ENCODE measurements at places on chromosomes 5 and 9.

DNA sequence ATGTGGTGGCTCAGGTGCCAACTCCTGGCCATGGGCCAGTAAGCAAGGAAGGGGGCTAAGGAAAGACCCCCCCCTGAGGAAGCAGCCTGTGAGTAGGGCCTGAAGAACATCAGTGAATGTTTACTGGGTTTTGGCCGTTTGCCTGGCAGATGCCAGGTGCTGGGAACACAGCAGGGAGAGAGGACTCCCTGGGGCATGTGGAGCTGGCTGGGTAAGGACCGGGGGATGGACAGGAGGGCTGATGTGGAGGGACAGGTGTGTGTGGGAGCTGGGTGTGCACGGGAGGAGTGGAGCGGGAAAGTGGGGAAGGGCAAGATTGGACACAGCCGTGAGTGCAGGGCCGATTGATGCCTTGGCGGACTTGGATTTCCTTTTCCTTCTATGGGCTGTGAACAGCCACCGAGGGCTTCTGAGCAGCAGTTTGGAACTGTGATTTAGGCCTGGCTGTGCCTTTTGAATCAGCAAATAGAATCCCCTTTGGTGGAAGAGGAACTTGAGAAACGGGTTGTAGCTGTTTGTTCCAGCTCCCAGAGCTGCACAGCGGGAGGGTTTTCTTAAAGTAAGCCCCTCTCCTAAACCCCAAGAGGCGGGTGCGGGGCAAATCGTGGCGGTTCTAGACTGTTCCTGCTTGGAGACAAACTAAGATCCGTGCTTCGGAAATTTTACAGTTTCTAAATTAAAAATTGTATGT, 3.1 kb downstream of the HMCN2 start:
- H3K27me3 ChIP-seq, result peaks cover 83% of the 10 kb centered on the region
- no peak overlapping the region for H3K4me3 ChIP-seq
- no peak overlapping the region for H3K27ac ChIP-seq

DNA sequence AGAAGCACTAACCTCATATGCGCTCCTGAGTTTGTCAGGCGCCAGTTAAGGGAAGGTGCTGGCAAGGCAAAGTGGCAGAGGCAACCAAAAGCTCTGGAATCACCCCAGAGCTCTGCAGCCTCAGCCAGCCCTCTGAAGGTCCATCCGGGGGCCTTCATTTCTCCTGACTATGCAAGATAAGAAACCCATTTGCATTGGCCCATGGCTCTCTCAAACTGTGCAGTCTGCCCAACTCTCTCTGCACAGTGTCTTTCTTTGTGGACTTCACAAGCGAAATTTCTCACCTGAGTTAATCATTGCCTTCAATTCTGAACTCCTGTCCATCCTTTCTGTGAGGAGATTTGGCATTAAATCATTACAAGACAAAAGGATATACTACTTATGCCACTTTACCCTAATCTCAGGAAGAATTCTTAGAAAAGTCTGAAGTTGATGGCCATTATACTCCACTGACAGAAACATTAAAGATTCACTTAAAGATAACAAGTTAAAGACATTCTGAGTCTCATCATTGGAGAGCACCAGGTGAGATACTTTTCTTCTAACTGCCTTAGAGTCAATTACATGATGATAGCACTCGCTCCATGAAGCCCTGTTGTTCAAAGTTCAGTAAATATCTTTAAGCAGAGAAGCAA, 235.6 kb downstream of the SPOCK1 start:
- peaks cover 9% of the 10 kb centered on the region for H3K27me3 ChIP-seq
- H3K27ac ChIP-seq, result no peak overlapping the region
- H3K4me1 ChIP-seq, result no peaks in the 10 kb centered on the region

GRCh38 chr5:111810112-111810511, 53.1 kb upstream of the NREP start:
- H3K4me1 ChIP-seq, result no peaks in the 10 kb centered on the region
- no peaks in the 10 kb centered on the region for H3K36me3 ChIP-seq
- no peak overlapping the region for H3K27ac ChIP-seq
- no peak for DNase-seq
- peaks cover 4% of the 10 kb centered on the region for H3K27me3 ChIP-seq

DNA sequence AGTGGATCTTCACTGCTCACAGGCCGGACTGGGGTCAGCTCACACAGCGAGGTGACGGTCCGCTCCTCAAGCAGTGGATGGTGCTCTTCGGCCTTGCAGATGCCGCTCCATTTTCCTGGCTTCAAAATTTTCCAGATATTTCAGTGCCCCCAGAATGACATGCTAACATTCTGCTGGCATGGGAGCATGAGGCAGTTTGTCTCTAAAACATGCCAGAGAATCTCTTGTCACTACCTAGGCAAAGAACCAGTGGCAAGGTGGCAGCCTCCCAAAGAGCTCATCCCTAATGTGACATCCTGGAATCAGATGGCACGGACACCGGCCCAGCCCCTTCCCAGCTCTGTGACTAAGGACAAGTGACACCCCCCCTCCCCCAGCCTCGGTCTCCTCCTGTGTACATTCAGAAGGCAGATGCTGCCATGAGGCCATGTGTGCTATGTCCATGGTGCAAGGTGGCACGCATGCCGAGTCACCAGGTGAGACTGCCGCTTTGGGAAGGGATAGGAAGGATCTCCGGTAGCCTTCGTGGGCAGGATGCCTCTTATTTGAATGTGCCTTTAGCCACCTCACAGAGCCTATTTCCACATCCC, 2.7 kb downstream of the S1PR3 start:
- H3K27ac ChIP-seq, result no peak overlapping the region
- no peak for DNase-seq
- H3K4me3 ChIP-seq, result no peak overlapping the region
- no peaks in the 10 kb centered on the region for H3K36me3 ChIP-seq
- peaks cover 30% of the 10 kb centered on the region for H3K27me3 ChIP-seq

DNA sequence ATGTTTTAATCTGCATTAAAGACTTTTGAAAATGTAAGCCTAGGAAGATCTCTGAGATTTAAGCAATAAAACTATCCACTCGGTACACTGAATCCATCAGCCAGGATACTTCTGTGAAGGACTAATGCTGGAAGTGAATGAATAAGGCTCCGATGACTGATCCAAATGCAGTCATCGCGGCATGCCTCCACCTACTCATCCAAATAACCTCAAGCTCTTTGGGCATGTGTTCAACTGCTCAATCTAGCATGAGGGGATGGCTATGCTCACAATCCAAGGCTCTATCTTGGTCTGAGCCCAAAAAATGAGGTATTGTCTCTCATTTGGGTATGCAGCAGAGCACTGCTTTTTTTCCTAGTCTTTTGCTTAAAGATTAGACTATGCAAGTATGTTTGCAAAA, 19.2 kb downstream of the MARCHF3 start:
- no peaks in the 10 kb centered on the region for H3K27me3 ChIP-seq
- peaks cover 6% of the 10 kb centered on the region for H3K4me1 ChIP-seq
- no peak for DNase-seq

DNA sequence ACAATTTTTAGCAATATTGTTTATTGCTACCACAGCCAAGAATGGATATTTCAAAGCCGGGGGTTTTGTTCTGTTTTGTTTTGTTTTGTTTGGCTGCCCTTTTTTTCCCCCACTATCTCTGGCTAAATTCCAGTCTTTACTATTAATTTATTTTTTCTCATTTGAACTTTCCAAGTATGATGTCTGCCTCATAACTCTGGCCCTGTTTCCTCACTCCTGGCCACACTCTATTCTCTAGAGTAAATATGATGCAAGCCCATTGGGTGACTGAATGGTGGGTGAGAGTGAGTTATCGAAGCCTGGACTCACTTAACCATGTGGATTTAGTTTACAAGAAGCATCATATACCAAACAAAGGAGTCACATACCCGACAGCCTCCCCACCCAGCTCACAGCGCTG, 41.9 kb downstream of the WDR36 start:
- no peak overlapping the region for H3K27ac ChIP-seq
- no peaks in the 10 kb centered on the region for H3K36me3 ChIP-seq
- no peak overlapping the region for H3K4me3 ChIP-seq
- H3K27me3 ChIP-seq, result peaks cover 2% of the 10 kb centered on the region
- H3K4me1 ChIP-seq, result no peaks in the 10 kb centered on the region
- no peak for DNase-seq

- peaks cover 9% of the 10 kb centered on the region for H3K4me1 ChIP-seq
- H3K27ac ChIP-seq, result no peak overlapping the region
- no peaks in the 10 kb centered on the region for H3K27me3 ChIP-seq
These were observed 4.5 kb upstream of the EIF4EBP3 start for GRCh38 chr5:140542972-140543371.

- no peak overlapping the region for H3K4me3 ChIP-seq
- H3K4me1 ChIP-seq, result peaks cover 5% of the 10 kb centered on the region
- no peaks in the 10 kb centered on the region for H3K36me3 ChIP-seq
- DNase-seq, result no peak
- no peaks in the 10 kb centered on the region for H3K27me3 ChIP-seq
These were observed 7.0 kb downstream of the SCAMP1 start for GRCh38 chr5:78367318-78367991.

DNA sequence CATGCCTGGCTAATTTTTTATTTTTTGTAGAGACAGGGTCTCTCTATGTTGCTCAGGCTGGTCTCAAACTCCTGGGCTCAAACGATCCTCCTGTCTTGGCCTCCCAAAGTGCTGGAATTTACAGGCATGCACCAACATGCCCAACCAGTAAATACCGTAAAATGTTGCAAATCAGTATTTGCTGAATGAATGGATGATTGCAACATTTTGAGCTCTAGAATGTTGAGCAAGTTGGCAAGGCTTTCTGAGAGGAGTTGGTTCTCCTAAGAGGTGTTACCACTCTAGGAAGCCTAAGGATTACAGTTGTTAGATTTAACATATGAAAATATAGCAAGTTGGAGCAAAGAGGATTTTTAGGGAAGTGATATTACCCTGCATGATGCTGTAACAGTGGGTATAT, 15.6 kb upstream of the DMXL1 start:
- no peak for DNase-seq
- no peak overlapping the region for H3K4me3 ChIP-seq
- H3K27me3 ChIP-seq, result peaks cover 3% of the 10 kb centered on the region
- no peaks in the 10 kb centered on the region for H3K4me1 ChIP-seq

- H3K4me3 ChIP-seq, result peak overlapping the region; percentile 96
- H3K27me3 ChIP-seq, result no peaks in the 10 kb centered on the region
These were observed 3.0 kb downstream of the FEM1C start for GRCh38 chr5:115541611-115542010.

DNA sequence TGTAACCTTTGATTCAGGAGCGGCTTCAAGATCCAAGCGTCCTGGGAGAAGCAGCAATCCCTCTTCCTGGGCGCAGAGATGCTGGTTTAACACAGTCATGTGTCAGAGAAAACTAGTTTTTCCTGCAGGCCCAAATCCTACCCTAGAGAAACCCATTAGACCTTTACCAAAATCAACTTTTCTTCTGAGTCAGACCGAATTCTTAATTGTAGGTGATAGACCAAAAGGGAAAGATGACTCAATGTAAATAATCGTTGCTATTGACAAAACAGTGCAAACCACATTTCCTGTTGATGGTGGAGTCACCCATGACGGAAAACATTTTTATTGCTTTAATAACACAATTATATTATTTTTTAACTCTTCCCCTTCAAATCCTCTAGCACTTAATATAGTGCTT, 40.1 kb downstream of the SLC1A1 start:
- no peak overlapping the region for H3K27ac ChIP-seq
- no peak overlapping the region for H3K4me3 ChIP-seq
- H3K36me3 ChIP-seq, result no peaks in the 10 kb centered on the region

DNA sequence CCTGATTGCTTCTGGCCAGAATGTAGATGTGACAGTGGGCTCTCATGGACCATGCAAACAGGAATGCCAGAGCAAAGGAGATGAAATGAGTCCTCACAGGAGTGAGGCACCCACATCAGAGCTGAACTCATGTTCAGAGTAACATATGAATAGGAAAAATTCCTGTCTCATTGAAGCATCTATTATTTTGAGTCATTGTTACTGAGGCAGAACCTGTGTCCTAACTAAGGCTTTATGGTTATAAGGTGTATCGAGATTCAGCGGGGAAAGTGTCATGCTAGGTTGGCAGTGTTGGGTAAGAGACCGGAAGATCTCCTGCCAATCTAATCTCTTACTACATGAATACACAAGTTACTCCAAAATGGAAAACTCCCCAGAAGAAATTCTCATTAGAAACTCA, 304.1 kb downstream of the TRPM3 start:
- no peak overlapping the region for H3K27ac ChIP-seq
- H3K27me3 ChIP-seq, result peaks cover 9% of the 10 kb centered on the region
- H3K4me3 ChIP-seq, result no peak overlapping the region
- DNase-seq, result no peak
- no peaks in the 10 kb centered on the region for H3K36me3 ChIP-seq
- H3K4me1 ChIP-seq, result no peaks in the 10 kb centered on the region

DNA sequence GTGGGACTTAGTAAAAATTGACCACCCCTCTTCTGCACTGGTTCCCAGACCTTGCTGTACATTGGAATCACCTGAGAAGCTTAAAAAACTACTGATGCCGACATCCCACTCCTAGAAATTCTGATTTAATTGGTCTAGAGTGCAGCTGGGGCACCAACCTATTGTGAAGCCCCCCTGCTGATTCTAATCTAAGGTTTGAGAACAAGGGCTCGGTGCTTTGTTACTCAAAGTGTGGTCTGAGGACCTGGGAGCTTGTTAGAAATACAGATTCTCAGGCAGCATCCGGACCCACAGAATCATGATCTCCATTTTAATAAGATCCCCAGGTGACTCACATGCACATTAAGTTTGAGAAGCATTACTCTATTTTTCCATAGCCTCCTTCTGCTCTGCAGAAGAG, 57.8 kb upstream of the LPAR1 start:
- H3K4me1 ChIP-seq, result no peaks in the 10 kb centered on the region
- H3K36me3 ChIP-seq, result no peaks in the 10 kb centered on the region
- no peaks in the 10 kb centered on the region for H3K27me3 ChIP-seq
- no peak overlapping the region for H3K27ac ChIP-seq
- no peak overlapping the region for H3K4me3 ChIP-seq
- DNase-seq, result no peak

GRCh38 chr9:78262655-78263054, 26.8 kb downstream of the CEP78 start:
- no peak overlapping the region for H3K4me3 ChIP-seq
- H3K36me3 ChIP-seq, result peaks cover 25% of the 10 kb centered on the region
- H3K4me1 ChIP-seq, result no peaks in the 10 kb centered on the region

GRCh38 chr9:128333451-128333869, 6.9 kb upstream of the SLC27A4 start:
- no peaks in the 10 kb centered on the region for H3K27me3 ChIP-seq
- no peaks in the 10 kb centered on the region for H3K4me1 ChIP-seq
- H3K27ac ChIP-seq, result no peak overlapping the region
- DNase-seq, result no peak
- H3K36me3 ChIP-seq, result no peaks in the 10 kb centered on the region

DNA sequence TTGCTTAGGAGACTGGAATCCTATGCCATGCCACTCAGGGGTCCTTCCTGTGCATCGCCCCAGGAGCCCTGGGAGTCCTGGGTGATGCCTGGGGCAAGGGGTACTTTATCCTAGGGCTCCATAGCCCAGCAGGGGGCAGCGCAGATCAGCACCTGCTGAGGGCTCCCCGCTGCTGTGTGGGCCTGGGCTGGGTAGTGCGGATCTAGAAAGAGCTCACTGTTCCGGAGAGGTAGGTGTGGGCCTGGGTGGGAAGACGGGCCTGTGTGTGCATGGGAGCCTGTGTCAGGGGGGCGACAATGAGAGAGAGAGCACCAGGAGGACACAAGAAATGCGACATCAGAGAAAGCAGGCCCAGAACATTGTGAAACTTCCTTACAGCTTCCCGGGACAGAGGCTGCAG, 11.4 kb upstream of the DAB2IP start:
- H3K27me3 ChIP-seq, result peaks cover 8% of the 10 kb centered on the region
- H3K4me3 ChIP-seq, result no peak overlapping the region
- H3K36me3 ChIP-seq, result no peaks in the 10 kb centered on the region
- H3K4me1 ChIP-seq, result peaks cover 3% of the 10 kb centered on the region

GRCh38 chr9:2924380-2924768, 80.5 kb upstream of the PUM3 start:
- no peaks in the 10 kb centered on the region for H3K36me3 ChIP-seq
- peaks cover 2% of the 10 kb centered on the region for H3K27me3 ChIP-seq
- no peak for DNase-seq
- no peak overlapping the region for H3K27ac ChIP-seq
- H3K4me3 ChIP-seq, result no peak overlapping the region

GRCh38 chr9:137184881-137185660, 3.3 kb downstream of the ANAPC2 start:
- H3K27ac ChIP-seq, result no peak overlapping the region
- no peaks in the 10 kb centered on the region for H3K27me3 ChIP-seq
- peaks cover 16% of the 10 kb centered on the region for H3K4me1 ChIP-seq
- no peak for DNase-seq

All from activated naive CD8-positive, alpha-beta T cell treated with anti-CD3 and anti-CD28 coated beads, Interleukin-2, amount 10 ng/mL, durations not matched to agents 7 days and 5 days (primary cell).